H9 (cell line): ENCODE measurements at places on chromosomes 5 and 9. TPM values are rescaled to one million over a fixed set of nuclear protein-coding genes. Genes with fewer than 3 reads are reported as not detected.

The EQTN gene
- total RNA-seq, result not detected in 2 replicates

The LURAP1L gene
- total RNA-seq, result 0.13 TPM in 1 of 2 replicates, not detected in the other

The LCN9 gene
- total RNA-seq, result 0.52 and 0.72 TPM in 2 replicates

The NKD2 gene
- total RNA-seq, result 7.3 and 7.7 TPM in 2 replicates

The FGF18 gene
- 0.94 and 1.3 TPM in 2 replicates for total RNA-seq

The LIX1 gene
- 0.07 and 0.13 TPM in 2 replicates for total RNA-seq

The ARPC5L gene
- total RNA-seq, result 67.7 and 68.9 TPM in 2 replicates

The PITX1 gene
- total RNA-seq, result not detected in 2 replicates

The TSLP gene
- total RNA-seq, result 0.59 and 0.63 TPM in 2 replicates

The TIMD4 gene
- not detected in 2 replicates for total RNA-seq

The ANKRD18B gene
- total RNA-seq, result 9.1 and 10.6 TPM in 2 replicates
